Activated CD8-positive, alpha-beta T cell treated with anti-CD3 and anti-CD28 coated beads, Interleukin-2, amount 10 ng/mL, durations not matched to agents 7 days and 5 days (primary cell): ENCODE measurements at places on chromosomes 5 and 9. TPM values are rescaled to one million over a fixed set of nuclear protein-coding genes. Genes with fewer than 3 reads are reported as not detected.

RASEF gene
- total RNA-seq: not detected

ERCC8 gene
- 9.8 TPM for total RNA-seq

MARVELD2 gene
- 0.26 TPM for total RNA-seq

PTPRD gene
- not detected for total RNA-seq

DNA sequence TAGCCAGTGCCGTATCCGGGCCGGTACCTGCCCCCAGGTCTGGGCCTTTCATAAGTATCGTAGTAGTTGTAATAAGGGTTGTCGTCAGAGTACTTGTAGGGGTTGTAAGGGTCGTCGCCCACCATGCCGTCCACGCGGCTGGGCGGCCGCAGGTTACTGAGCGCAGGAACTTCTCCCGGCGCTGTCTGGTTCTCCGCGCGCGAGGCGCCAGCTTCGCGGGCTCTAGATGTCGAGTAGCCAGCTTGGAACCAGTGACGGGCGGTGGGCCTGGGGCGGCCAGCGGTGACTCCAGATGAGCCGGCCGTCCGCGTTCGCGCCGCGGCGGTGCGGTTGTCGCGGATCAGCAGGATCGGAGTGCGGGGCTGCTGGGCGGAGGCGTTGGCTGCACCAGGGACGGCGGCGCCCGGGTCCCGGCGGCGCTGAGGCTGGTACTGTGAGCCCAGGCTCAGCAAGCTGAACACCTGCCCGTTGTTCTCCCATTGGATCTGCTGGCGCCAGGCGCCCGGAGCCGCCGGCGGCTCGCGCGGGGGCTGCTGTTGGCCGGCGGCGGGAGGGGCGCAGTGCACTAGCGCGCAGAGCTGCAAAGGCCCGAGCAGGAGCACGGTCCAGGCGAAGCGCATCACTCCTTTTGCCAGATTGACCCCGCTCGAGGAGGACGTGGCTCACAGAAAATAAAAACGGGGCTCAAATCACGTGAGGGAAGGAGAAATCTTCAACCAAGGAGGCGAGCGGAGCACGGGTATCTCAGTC is 518 bp downstream of the LOX start:
- no peak for DNase-seq

GRCh38 chr9:36584620-36585460 is 12.1 kb downstream of the MELK start:
- no peak for DNase-seq

DNA sequence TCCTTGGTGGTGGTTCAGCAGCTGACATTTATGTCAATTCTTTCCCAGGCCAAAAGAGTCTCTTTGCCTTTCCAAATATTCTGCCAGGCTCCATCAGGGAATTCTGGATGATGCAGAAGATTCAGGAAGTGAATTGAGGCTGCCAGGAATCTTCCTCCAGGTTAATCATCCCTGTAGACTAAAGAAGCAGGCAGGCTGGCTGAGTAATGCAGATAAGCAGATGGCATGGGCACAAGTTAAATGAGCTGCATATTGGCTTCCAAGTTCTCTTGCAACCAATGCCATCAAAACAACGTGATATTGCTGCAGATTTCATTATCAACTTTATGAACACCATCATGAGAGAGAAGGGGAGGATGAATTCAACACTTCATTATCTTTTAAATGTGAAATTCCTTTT is 324.5 kb downstream of the KCNN2 start:
- DNase-seq: no peak

GRCh38 chr9:69932901-69933300 is 110.7 kb upstream of the MAMDC2 start:
- peak; percentile 22 for DNase-seq

GRCh38 chr5:170333161-170333910 is 35.8 kb upstream of the LCP2 start:
- DNase-seq: peak; percentile 79

DNA sequence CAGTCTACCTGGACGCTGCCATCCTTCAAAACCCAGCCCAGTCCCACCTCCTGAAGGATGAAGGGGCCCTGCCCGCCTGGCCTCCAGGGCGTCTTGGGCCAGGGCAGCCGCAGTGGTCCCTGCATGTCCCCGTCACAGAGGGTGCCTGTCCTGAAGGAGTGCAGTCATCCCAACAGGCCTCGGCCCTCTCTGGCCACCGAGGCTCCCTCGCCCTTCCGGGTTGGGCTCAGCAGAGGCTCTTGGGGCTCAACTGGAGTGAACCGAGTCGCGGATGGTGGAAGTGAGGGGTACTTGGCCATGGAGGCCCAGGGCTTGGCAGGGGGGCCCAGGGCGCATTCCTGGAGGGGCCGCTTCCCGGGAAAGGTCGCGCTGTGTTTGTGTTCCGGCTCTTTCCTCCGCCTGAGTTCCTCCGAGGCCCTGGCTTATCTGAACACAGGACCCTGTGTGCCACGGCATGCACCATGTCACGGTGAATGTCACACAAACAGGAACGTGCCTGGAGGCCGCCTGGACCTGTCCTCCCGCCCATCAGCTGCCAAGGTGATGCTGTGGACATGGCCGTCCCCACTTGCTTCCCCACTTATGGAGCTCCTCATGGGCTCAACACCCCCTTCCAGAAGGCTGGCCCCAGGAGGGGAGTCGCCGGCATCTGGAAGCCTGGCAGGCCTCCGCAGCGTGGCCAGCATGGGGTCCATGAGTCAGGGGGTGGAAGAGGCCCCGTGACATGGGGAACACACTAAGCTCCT is 25.7 kb upstream of the OBP2B start:
- no peak for DNase-seq

- DNase-seq: no peak
Observed at GRCh38 chr9:107333363-107333762, 50.3 kb downstream of the RAD23B start.

DNA sequence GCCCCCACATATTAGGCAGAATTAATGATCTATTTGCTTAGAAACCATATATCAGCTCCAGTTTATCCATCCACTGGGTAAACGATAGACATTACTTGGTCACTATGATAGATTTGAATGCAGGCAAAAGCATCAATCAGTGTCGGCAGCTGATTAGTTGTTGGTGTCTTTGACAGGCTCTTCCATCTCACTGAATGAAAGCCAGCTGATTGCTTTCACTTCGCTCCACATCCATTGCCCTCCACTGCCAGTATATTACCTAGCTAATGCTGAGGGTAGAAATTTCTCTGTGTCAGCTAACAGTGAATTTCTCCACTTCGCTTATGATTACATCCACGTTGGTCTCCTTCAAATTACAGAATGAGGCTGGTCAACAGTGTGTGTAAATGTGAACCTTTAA is 821.3 kb upstream of the TYRP1 start:
- DNase-seq: no peak

GRCh38 chr5:61401726-61402125 is 69.7 kb downstream of the ZSWIM6 start:
- DNase-seq: no peak

DNA sequence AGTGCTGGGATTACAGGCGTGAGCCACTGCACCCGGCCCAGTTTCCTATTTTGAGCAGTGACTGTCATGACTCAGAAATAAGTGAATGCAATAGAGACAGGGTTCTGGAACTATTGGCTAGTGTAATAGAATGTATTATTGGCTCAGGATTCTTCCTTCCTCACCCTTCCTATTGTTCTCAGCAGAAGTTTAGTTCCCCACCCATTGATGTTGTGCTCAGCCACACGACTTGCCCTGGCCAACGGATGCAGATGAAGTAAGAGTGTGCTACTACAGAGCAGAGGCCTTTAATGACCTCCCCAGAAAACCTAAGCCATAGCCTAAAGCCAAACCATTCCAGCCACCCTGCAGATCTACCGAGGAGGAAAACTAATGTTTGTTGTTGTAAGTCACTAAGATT is 287.9 kb downstream of the AGTPBP1 start:
- DNase-seq: no peak

DNA sequence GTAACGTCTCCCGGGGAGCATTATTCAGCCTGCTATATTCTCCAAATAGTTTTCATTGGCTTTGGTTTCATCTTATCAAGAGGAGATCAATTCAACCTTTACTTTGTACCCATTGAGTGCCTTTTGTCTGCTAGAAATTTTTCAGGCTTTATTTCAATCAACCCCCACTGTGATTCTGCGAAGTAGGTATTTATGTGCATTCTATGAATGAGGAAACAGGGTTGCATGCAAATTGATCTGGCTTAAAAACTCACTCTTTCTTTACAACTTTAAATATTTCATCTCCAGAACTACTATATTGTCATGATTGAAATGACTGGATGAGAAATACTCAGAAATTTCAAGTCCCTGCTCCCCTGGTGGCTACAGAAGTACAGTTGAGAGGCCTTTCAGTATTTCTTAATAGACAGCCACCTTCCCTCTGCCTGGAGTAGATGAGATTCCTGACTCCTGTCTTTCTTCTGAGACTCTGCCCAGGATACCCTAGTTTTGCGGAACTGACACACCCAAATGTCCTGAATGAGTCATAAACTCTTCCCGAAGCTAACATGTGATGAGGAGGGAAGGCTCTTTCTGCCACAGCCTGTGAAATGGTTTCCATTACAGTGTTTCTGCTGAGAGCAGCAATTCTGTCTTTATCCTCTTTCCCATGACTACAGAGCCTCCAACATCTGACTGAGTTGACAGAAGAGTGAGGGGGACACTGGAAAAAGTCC is 52.6 kb upstream of the TNC start:
- DNase-seq: no peak

- DNase-seq: no peak
Observed at GRCh38 chr9:91092214-91092613, 269.5 kb downstream of the AUH start.

DNA sequence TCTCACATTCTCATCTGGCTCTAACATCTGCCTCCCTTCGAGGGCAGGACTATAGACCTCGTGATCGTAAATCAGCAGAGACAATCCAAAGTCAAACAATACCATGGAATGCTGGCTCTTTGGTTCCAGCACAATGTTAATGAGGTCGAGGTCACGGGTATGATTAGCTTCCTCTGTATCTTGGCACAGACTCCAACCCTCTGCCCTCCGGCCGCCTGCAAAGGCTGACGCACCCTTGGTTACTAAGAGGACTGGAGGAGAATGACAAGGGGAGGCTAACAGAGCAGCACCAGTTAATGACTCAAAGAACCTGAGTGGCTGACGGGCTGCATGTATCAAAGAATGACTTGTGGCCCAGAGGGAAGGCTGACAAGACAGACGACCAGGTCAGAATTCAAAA is 10.1 kb downstream of the LHFPL2 start:
- no peak for DNase-seq

- no peak for DNase-seq
Observed at GRCh38 chr9:86459191-86459590, 105.0 kb upstream of the TUT7 start.

DNA sequence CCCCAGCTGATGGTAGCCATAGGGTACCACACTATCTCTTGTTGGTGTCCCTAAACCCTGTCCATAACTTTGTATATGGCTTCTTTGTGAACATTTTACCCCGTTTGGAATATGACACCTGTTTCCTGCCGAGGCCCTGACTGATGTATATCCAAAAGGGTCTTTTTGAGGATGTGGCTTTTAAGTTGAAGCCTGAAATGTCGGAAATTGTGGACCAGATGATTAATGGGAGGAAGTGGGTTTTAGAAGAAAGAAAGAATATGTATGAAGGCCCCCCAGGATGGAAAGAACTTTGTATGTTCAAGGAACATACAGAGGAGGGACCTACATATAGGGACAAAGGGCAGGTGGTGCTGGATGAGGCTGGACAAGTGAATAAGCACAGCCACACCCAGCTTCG is 16.7 kb upstream of the TNFSF8 start:
- DNase-seq: no peak
